Stomach (tissue), 19 donors: ENCODE measurements at places on chromosomes 5 and 9. TPM values are rescaled to one million over a fixed set of nuclear protein-coding genes. Genes with fewer than 3 reads are reported as not detected.

The C5orf52 gene
- not detected for polyA plus RNA-seq

DNA sequence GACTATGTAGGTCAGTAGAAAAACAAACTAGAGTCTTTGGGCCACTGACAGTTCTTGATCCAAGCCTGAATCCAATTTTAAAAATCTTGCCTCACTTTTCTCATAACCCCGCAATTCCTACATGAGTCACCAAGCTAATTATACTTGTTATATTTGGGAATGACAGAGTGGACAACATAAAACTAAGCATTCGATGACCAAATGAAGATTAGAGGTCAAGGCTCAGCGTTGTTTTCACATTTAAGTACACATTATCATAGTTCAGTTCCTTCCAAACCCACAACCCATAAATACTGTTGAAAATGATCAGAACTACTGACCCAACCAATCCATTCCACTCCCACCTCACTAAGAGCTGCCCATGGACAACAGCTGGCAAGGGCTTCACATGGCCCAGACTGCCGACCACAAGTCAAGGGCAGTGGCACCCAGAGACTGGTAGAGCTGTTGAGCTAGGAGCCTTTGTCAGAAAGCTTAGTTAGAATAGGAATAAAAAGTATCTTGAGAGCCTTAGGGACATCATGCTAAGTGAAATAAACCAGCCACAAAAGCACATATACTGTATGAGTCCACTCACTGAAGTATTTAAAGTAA, 64.2 kb downstream of the MYO10 start:
- no peak for DNase-seq
- H3K27me3 ChIP-seq = no peaks in the 10 kb centered on the region
- H3K36me3 ChIP-seq = peaks cover 6% of the 10 kb centered on the region

The LEAP2 gene
- 2.2 TPM for polyA plus RNA-seq

GRCh38 chr9:38257626-38258215, 134.8 kb upstream of the ALDH1B1 start:
- no peaks in the 10 kb centered on the region for H3K36me3 ChIP-seq
- H3K4me1 ChIP-seq = no peaks in the 10 kb centered on the region
- DNase-seq = no peak
- H3K27me3 ChIP-seq = no peaks in the 10 kb centered on the region
- no peak overlapping the region for H3K4me3 ChIP-seq

The SH3TC2 gene
- 0.46 TPM for polyA plus RNA-seq

The PCDHA9 gene
- 0.03 TPM for polyA plus RNA-seq

GRCh38 chr5:110940136-110940535, 131.4 kb upstream of the TSLP start:
- no peaks in the 10 kb centered on the region for H3K36me3 ChIP-seq
- no peaks in the 10 kb centered on the region for H3K27me3 ChIP-seq
- no peak overlapping the region for H3K4me3 ChIP-seq
- no peak overlapping the region for H3K27ac ChIP-seq

- no peaks in the 10 kb centered on the region for H3K27me3 ChIP-seq
- no peaks in the 10 kb centered on the region for H3K4me1 ChIP-seq
- H3K27ac ChIP-seq = no peak overlapping the region
Measured at GRCh38 chr5:84693256-84693655, 308.6 kb upstream of the EDIL3 start.

DNA sequence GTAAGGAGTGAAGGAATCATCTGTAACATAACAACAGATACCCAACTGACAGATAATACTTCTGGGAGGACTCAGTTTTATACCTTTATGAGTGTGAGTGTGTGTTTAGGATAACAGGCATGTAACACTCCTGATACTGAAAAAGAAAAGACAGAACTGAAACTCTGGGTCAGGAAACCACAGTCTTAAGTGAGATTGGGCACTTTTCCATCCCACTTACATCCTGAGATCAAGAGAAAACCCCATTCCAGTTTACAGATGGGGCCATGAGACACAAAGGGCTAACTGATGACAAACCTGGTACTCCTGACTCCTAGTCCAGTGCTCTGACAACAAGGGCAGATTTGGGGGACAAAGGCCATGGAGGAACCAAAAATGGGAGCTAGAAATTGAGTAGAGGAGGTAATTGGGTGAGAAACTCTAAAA, 18.0 kb downstream of the IL5 start:
- H3K36me3 ChIP-seq = no peaks in the 10 kb centered on the region
- H3K27me3 ChIP-seq = no peaks in the 10 kb centered on the region
- H3K4me1 ChIP-seq = no peaks in the 10 kb centered on the region
- no peak overlapping the region for H3K27ac ChIP-seq
- no peak overlapping the region for H3K4me3 ChIP-seq
